Activated naive CD4-positive, alpha-beta T cell treated with anti-CD3 and anti-CD28 coated beads, Interleukin-2, amount 10 ng/mL, durations not matched to agents 7 days and 5 days (primary cell): ENCODE measurements at places on chromosomes 1 and 21.

GRCh38 chr1:25243907-25244306 lies 3.3 kb downstream of the RSRP1 start:
- DNase-seq = no peak

DNA sequence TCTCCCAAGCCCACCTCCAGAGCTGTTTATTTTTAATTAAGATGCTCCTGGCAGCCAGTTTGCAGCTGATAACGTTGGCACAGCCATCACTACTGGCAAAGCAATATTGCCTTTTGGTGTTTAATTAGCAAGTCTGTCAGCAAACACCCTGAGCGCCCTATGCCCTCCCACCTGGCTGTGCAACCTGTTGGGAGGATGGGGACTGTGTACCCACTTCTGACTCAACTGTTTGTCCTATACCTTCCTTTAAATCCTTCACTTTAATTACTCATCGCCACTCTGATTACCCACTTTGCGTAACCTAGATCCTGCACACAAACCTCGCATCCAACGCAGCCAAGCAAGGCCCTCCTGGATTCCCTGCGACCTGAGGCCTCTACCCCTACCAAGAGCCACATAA lies 67.1 kb downstream of the BCAR3 start:
- no peak for DNase-seq

- DNase-seq = no peak
These were observed 130.2 kb upstream of the PTGFR start for GRCh38 chr1:78360584-78360983.

DNA sequence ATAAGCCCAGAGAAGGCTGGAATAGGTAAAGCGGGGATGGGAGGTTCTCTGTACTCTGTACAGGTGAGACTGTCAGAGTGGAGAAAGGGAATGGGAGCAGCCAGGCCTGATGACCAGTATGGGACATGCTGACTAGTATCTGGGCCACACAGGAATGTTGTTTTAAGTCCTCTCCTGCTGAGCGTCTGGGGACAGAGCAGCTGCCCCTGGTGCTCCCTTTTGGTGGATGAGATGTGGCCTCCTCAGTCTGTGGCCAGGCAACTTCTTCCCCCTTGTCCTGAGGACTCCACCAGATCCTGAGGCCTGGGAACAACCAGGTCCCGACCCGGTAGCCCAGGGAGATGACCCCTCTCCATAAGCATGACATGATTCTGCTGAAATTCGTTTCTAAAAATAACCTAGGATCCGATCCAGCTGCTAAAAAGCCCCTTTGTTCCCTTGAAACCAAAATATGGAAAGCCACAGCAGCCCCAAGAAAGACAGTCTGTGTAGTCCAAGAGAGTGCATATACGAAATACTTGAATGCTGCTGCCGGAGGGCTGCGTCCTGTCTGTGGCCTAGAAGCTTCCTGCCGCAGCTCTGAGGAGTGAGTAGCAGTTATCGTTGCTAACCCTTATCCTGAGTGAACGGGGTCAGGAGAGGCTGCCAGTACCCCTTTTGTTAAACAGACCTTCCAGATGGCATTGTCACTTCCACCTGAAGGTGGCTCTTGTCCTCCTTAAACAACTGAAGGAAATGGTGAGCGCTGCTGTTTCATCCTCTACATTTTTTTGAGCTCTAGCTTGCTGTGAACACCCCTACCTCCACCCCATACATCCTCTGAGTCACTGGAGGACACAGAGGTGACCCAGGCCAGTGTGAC lies 47.1 kb downstream of the ATP2B4 start:
- peak; percentile 82 for DNase-seq

DNA sequence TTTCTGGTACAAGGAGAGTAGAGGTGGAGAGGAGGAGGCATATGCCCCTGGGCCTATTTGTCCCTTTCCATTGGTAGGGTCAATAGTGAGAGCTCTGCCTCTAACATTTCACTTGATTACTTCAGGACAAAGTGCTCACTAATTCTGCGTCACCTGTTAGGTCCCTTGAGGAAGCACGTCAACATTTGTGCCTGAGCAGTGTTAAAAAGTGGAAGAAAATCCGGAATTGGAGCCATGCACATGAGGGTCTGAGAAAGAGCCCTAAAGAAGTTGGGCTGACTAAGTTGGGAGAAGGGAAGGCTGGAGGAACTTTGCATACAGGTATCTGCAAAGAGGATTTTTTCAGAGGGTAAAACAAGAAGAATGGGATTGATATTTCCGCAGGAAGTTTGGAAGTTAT lies 1.9 kb downstream of the SLC25A44 start:
- DNase-seq = no peak

- peak; percentile 73 for DNase-seq
These were observed at the start of gene RIPK4 for GRCh38 chr21:41766883-41767605. Gene RIPK4 (minus strand): TSS chr21:41767052. CDS start chr21:41767041, 11 bp downstream.

- DNase-seq = no peak
These were observed 797 bp upstream of the KCNJ9 start for GRCh38 chr1:160080381-160081100.

DNA sequence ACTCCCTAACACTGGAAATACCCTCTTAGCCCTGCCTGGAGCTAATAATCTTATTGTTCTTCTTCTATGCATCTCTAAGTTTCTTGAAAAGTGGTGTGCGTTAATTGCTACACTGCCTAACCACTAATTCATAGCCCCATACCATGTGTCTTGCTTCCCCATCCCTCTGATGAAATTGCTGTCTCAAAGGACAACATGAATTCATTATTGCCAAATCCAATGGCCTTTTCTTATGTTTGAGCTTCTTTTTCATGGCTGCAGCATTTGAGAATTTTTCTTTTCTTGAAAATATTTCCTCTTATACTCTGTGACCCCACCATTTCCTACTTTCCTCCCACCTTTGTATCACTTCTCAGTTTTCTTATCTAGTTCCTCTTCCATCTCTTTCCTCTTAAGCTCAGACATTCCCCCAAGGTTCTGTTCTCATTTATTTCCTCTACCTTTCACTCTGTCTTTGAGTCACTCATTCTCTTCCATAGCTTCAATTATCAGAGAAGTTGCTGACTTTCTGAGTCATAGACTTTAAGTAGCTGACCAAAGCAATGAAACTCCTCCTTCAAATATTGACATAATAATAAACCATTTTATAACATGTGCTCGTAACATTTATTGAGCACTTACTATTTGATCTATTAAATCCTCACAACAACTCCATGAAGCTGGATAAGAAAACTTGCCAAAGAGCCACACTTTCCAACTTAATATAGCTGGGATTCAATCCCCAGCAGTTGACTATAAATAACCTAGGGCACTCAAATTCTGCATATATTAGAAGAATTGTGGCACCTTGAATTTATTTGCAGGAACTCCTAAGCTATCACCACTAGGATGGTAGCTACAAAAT lies 35.5 kb upstream of the ATP6V1G3 start:
- DNase-seq = no peak

GRCh38 chr1:171420810-171421209 lies 64.5 kb upstream of the PRRC2C start:
- no peak for DNase-seq

- no peak for DNase-seq
These were observed 48.7 kb downstream of the DMAP1 start for GRCh38 chr1:44261962-44262361.

GRCh38 chr1:201309416-201309815 lies 26.1 kb downstream of the PKP1 start:
- DNase-seq = peak; percentile 24

- no peak for DNase-seq
These were observed 7.7 kb upstream of the SYNJ1 start for GRCh38 chr21:32735524-32735923.

DNA sequence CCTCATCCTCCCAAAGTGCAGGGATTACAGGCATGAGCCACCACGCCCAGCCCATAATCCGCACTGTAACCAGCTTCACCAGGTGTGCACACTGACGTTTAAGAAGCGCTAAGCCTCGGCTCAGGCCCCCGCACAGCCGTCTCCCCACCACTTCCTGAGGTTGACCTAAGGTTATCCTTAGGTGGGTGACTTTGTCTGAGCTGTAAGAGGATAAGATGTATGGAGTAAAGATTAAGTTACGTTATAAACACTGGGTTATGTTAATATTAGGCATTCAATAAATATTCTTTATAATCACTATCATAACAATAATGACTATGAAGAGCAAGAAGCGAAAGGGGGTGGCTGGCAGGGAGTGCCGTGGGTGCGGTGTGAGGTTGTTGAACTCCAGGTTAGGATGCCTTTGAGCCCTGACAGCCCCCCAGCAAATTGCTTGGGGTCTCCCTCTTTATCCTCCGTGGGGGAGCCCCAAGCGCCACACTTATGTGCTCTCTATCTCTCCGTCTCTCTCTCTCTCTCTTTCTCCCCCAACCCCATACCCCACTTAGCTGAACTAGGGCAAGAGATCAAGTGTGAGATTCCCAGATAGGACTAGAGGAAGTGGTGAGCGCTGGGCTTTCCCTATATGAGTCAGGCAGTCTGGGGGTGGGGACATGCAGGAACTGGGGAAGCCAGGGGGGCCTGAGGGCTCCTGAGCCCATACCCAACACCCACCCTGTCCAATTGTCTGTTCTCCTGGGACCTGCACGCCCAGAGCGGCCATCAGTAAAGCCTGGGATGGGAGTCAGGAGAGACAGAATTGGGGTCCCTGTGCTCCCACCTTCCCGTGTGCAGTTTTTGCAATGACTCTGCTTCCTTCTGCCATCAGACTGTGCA lies 7.6 kb downstream of the EFHD2 start:
- DNase-seq = peak; percentile 54

DNA sequence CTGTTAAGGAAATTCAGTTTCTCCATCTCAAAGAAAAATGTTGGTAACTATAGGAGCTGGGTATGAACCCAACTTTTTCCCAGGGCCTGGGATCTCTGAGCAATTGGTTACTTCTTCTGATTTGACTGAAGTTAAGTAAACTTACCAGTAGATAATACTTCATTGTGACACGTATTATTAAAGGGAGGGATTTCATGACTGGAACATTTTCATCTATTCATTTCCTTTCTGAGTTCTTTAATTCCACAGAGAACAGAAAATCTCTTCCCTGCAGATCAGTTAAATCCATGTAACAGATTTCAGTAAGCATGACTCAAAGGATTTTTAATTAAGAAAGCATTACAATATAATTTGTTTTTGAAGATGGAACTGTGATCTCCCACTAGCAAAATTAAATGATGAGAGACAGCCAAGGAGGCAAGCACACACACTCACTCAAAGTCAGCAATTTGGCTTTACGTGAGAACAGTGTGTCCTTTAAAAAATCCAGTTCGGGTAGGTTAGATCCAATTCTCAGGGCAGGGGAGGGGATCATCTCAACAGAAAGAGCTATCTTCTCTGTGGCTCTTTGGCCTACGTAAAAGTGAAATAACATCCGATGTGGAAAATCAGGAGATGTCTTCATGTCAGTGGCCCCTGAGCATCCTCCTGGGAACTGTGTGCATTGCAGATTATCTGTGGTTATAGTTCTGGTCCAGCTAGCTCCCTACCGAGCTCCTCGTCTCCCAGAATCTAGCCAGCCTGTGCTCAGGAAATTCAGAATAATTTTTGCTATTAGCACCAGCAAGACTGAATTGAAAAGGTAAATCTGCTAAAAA lies 10.8 kb upstream of the MYOC start:
- no peak for DNase-seq

DNA sequence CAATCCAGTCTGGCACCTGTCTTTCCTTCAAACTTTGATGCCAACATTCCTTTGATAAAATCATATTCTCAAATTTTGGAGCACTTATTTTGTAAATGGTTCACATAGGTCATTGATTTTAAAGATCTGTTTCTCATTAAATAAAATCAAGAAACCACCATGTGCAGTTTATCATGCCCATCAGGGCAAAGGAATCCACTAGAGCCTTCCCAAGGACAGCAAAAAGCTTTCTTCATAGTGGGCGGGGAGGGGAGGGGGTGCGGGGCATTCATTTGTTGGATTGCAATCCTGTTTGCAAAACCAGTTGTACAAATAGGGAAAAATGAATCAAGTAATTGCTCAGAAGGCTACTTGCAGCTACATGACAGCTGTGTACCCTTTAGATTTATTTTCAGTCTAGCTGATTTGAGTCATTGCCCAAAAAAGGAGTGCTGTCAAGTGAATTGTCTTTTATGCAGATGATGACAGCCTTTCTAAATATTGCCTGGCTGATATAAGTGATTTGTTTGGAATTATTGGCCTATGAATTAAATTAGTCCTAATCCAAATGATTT lies 23.0 kb downstream of the LRRC8B start:
- DNase-seq = no peak

DNA sequence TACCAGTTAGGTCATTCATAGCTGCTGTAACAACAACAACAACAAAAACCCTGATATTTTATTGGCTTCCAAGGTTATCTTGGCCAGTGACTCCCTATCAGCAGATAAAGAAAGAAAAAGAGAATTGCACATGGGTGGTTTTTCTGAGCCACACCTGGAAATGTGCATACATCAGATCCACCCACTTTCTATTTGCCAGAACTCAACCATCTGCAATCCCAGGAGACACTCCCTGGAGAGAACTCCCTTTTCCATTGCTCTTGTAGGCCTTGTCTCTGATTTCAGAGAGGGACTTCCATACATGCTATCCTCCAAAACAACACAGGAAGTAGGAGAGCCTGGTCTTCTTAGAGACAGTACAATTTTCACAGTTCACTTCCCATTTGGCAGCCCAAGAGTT lies 74.9 kb upstream of the ZC3H11B start:
- DNase-seq = no peak

GRCh38 chr1:175217721-175218531 lies 25.4 kb upstream of the KIAA0040 start:
- no peak for DNase-seq

- no peak for DNase-seq
These were observed 39.5 kb upstream of the ZNF124 start for GRCh38 chr1:247211339-247211738.

DNA sequence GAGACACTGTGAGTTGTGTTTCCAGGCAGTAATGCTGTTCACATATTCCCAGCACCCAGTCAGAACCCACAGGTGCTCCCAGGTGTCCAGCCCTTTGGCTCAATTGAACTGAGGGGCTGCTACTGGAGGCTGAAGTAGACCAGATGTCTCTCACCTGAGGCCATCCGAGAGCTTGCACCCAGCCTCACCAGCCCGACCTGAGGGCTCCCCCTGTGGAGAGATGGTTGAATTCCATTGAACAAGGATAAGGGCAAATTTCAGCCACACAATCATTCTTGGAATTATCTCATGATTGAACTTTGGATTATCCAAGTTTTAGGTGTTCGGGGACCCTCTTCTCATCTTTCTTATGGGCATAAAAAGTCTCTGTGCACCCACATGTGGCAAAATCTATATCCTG lies 52.1 kb downstream of the OBSCN start:
- no peak for DNase-seq

- DNase-seq = no peak
These were observed 26.2 kb downstream of the UBASH3A start for GRCh38 chr21:42429856-42430255.

DNA sequence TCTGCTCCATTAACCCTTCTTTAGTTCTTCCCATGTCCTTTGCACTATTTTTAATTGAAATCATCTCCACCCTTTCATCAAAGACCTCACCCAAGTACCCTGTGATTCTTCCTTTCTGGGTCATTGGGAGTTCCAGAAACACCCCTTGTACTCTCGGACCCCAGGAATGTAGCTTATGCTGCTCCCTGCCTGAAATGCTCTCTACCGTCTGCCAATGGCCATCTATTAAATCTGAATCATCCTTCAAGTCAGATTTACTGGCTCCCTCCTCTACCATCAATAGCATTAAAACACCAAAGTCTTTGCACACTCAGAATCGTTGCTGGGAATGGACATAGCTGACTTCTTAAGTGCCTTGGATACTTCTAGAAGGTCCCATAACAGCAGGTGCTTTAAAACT lies 73.2 kb upstream of the GADD45A start:
- DNase-seq = no peak
